Stimulated activated naive B cell treated with anti-CD40 and anti-IgM and Interleukin-4, amounts not matched to agents 10 μg/mL and 1 μg/mL and 100 μg/mL, for 72 hours (primary cell): ENCODE measurements at places on chromosomes 1 and 21.

DNA sequence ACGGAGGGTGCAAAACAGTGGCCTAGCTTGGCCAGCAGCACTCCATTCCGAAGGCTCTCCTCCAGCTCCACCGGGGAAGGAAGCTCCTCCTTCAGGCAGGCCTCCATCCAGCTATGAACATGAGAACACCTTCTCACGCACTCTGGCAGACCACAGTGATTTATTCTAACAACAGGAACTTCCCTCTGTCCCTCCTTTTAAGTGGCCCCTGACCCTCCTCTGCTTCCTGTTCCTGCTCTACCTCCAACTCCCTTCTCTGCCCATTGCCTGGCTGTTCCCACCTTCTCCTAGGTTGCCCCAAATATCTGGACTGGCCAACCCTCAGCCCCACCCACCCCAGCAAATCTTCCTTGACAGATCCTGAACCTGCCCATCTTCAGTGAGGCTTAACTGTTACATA lies 5.9 kb downstream of the IQGAP3 start:
- no peak for DNase-seq

DNA sequence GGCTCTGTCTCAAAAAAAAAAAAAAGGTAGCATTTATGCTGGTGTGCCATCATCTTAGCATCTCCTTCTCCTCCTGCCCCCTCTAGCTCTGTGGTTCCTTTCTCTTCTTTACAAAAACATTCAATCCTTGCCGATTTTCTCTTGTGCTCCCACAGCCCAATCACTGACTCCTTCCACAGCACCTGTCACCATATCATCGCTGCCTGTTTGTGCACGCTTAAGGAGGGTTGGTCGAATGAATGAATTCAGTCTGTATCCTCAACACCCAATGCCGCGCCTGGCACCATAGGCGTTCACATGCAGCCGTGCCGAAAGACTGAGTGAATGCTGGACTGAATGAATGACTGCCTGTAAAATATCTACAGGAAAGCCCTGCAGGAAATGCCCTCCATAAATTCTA lies 7.9 kb downstream of the RNU5D-1 start:
- DNase-seq: no peak

- no peak for DNase-seq
These were observed 10.8 kb downstream of the RPS6KA1 start for GRCh38 chr1:26540351-26540750.

GRCh38 chr1:191963781-191964455 lies 194.3 kb upstream of the RGS18 start:
- DNase-seq: no peak

GRCh38 chr1:94395748-94396309 lies 22.4 kb upstream of the ABCD3 start:
- DNase-seq: no peak

DNA sequence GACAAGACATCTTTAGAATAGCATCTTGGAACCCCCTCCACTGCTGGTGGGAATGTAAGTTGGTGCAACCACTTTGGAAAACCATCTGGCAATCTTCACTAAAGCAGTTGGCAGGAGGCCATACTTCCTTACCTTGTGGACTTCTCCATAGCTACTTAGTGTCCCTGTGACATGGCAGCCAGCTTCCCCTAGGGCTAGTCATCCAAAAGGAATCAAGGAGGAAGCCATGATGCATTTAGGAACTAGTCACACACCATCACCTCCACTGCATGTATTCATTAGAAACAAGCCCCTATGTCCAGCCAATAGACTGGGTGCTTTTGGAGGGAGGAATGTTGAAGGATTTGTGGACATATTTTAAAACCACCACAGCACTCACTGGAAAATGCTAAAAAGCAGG lies 19.9 kb downstream of the MX2 start:
- no peak for DNase-seq
